ENCODE measurements at places on chromosomes 6 and 20.

DNA sequence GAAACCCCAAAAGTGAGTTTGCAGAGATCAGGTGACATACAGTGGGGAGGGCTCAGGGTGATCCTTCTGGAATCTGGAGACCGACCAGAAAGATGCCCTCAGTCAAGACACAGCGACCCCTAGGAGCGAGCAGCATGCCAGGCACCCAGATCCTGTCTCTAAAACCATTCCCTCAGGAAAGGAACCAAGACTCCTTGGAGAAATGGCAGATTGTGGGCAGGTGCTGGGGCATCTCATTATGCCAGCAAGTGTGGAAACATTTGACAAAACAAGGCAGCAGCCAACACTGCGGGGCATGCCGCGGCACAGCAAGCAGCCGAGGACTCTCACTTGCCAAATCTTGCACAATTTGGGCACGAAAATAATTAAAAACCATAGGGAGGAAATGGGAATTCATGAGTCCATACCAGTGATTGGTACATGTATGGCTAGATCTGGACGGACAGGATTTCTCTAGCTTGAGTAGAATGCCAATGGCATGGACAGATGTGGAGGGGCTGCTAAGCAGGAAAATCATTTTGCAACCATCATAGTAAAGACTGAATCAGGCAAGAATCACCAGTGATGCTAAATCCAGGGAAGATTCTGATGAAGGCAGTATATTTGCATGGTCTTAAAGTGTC lies 76.9 kb downstream of the GINS1 start:
- DNase-seq = no peak

- no peak for DNase-seq
Observed at GRCh38 chr20:51586005-51586440, 43.5 kb upstream of the NFATC2 start.

DNA sequence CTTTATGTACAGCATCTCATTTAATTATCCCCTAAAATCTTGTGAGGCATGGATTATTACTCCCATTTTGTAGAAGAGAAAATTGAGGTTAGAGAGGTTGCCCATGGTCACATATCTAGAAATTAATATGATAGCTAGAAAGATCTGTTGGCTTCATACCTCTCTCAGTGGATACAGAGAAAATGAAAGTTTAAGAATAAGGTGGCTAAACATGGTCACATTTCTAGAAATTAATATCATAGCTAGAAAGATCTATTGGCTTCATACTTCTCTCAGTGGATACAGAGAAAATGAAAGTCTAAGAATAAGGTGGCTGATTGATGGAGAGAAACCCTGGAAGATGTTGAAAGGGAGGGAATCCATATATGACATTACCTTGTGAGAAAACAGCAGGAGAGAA lies 260.7 kb upstream of the MAN1A1 start:
- DNase-seq = no peak

DNA sequence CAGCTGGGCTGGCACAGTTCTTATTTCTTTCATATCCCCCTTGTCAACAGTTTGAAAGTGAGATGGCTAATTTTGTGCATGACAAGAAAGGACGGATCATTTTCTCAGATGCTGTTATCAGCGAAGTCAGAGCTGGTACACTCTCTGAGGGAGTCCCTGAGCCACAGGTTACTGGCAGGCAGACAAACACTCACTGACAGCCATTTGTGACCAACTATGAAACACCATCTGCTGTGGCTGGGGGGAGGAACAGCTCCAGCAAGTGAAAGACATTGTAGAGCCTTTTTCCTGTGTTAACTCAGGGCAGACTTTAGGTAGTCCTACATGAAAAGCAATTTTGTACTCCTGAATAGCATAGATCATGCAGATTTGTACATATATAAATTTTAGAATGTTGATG lies 22.2 kb downstream of the OLIG3 start:
- DNase-seq = no peak

DNA sequence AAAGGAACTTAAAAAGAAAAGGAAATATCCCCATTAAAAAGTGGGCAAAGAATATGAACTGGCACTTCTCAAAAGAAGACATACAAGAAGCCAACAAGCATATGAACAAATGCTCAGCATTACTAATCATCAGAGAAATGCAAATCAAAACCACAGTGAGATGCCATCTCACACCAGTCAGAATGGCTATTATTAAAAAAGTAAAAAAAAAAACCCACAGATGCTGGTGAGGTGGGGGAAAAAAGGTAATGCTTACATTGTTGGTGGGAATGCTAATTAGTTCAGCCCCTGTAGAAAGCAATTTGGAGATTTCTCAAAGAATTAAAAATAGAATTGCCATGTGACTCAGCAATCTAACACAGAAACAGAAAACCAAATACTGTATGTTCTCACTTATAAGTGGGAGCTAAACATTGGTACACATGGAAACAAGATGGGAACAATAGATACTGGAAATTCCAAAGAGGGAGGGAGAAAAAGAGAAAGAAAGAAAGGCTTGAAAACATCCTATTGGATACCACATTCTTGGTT lies 437.1 kb downstream of the GRIK2 start:
- DNase-seq = no peak

DNA sequence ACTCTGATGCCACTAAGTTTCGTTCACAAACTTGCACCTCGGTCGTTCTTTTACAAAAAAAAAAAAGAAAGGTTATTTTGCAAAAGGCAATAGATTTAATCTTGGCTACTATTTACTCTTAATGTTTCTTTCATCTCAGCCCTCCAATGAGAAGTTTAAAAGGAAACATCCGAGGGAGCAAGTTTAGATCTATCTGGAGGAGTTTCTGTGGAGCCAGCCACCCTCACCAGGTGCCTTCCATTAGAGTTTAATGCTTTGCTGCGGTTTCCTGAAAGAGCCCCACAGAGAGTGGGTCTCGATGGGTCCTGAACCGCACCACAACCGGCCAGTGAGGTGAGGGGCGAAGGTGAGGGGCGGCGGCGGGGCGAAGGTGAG lies 632 bp downstream of the PRKN start:
- no peak for DNase-seq

- no peak for DNase-seq
Observed at GRCh38 chr20:14523090-14523489, 185.7 kb upstream of the FLRT3 start.

All from posterior cingulate gyrus (tissue), 11 donors.